ENCODE measurements at places on chromosomes 16 and 17. TPM values are rescaled to one million over a fixed set of nuclear protein-coding genes. Genes with fewer than 3 reads are reported as not detected.

PRSS22 gene
- 16.7 TPM for total RNA-seq

SCPEP1 gene
- 117 TPM for total RNA-seq

GRCh38 chr16:14249291-14250032 is 178.3 kb downstream of the MRTFB start:
- H3K36me3 ChIP-seq = peaks cover 81% of the 10 kb centered on the region
- H3K27ac ChIP-seq = no peak overlapping the region
- no peak overlapping the region for H3K4me3 ChIP-seq

- no peak overlapping the region for H3K4me3 ChIP-seq
- H3K27me3 ChIP-seq = no peaks in the 10 kb centered on the region
- DNase-seq = no peak
- H3K36me3 ChIP-seq = peaks cover 28% of the 10 kb centered on the region
Measured at GRCh38 chr17:40290629-40291280, 3.1 kb downstream of the CDC6 start.

- no peaks in the 10 kb centered on the region for H3K27me3 ChIP-seq
- no peaks in the 10 kb centered on the region for H3K36me3 ChIP-seq
- peak; percentile 78 for DNase-seq
- H3K4me1 ChIP-seq = no peaks in the 10 kb centered on the region
Measured at GRCh38 chr16:1366060-1366711, 14.5 kb downstream of the GNPTG start.

Measured in left lung (tissue), 14 donors.